Lung (tissue), 17 donors: ENCODE measurements at places on chromosomes 1 and 21.

DNA sequence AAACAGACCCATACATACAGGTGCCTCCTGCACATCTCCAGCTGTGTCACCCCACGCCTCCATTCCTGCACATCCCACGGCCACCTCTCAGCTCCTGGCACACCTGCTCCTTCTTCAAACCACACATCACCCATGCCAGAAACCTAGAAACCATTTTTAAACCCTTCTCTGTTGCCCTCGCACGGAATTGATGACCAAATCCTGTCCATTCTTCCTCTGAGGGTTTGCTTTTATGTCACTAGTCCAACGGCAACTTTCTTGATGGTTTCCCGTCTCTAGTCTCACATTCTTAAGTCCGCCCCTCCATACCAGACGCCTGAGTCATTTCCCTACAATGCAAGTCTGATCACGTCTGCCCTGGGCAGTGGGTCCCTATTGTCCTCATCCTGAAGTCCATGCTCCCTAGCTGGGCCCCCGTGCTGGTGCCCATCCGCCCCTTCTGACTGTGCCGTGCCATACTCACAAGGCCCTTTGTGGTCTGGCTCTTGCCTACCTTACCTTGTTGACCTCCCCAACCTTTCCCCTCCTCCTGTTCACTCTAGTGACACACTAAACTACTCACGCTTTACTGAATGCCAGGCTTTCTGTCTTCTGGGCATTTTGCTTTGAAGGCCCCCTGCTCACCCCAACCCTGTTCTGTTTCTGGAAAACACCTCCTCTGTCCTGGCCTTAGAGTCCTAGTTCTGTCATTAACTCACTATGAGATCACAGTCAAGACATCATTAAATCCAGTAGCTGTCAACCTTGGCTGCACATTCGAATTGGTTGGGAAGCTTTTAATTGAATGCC, 17.6 kb downstream of the SLC2A1 start:
- H3K4me1 ChIP-seq: peaks cover 62% of the 10 kb centered on the region
- no peak overlapping the region for H3K4me3 ChIP-seq
- H3K36me3 ChIP-seq: no peaks in the 10 kb centered on the region
- DNase-seq: no peak
- peak overlapping the region; percentile 82 for H3K27ac ChIP-seq

GRCh38 chr1:156468693-156469345, 31.8 kb downstream of the MEF2D start:
- no peaks in the 10 kb centered on the region for H3K4me1 ChIP-seq
- no peak overlapping the region for H3K4me3 ChIP-seq
- H3K27ac ChIP-seq: no peak overlapping the region
- no peaks in the 10 kb centered on the region for H3K27me3 ChIP-seq
- H3K36me3 ChIP-seq: peaks cover 20% of the 10 kb centered on the region
- DNase-seq: no peak

GRCh38 chr1:94565901-94566300, 24.3 kb upstream of the F3 start:
- H3K27ac ChIP-seq: no peak overlapping the region
- H3K36me3 ChIP-seq: no peaks in the 10 kb centered on the region
- H3K4me1 ChIP-seq: no peaks in the 10 kb centered on the region
- no peaks in the 10 kb centered on the region for H3K27me3 ChIP-seq

GRCh38 chr21:44869781-44870747, 3.4 kb downstream of the PTTG1IP start:
- H3K27me3 ChIP-seq: no peaks in the 10 kb centered on the region
- H3K4me3 ChIP-seq: no peak overlapping the region
- peaks cover 4% of the 10 kb centered on the region for H3K36me3 ChIP-seq
- peak overlapping the region; percentile 93 for H3K27ac ChIP-seq

GRCh38 chr1:152000964-152001630, 7.4 kb upstream of the S100A10 start:
- no peak for DNase-seq
- H3K36me3 ChIP-seq: no peaks in the 10 kb centered on the region
- no peak overlapping the region for H3K27ac ChIP-seq
- H3K4me1 ChIP-seq: no peaks in the 10 kb centered on the region
- H3K4me3 ChIP-seq: no peak overlapping the region

DNA sequence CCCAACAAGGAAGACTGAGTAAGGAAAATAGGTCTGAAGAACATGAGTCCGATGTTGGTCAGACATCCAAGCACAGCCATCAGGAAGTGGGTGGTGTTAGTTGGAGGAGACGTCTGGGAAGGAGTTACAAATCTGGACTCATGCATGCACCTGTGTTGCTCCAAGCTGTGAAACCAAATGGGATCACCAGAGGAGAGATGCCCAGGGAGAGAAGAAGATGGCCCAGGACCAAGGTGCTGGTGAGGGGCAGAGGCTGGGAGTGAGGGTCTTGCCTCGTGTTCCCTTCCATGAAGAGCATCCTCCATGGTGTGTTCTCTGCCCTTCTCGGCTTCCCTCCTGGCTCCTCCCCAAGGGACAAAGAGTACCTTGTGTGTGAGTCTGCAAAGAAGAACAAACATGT, 405.6 kb downstream of the NPHP4 start:
- H3K27me3 ChIP-seq: no peaks in the 10 kb centered on the region
- H3K4me3 ChIP-seq: no peak overlapping the region
- no peak overlapping the region for H3K27ac ChIP-seq
- H3K4me1 ChIP-seq: no peaks in the 10 kb centered on the region
- H3K36me3 ChIP-seq: no peaks in the 10 kb centered on the region
- DNase-seq: no peak

DNA sequence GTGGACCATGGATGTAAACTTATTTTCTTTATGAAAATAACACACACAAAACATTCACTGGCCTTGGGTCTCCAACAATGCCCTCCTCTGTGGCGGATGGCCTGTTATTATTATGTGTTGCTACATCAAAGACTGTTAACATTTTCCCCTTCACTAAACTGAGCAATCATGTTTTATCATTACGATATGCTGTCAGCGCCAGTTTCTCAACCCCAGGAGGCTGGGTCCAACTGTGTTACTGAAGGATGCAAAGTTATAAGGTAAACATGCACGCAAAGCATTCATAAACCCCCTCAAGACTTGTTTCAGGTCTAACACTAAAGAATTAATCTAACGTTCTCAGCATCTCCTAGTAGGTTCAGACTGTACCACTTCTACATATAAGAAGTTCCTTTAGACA, 6.0 kb upstream of the DUSP10 start:
- no peak overlapping the region for H3K4me3 ChIP-seq
- H3K36me3 ChIP-seq: no peaks in the 10 kb centered on the region
- no peak overlapping the region for H3K27ac ChIP-seq
- DNase-seq: peak; percentile 36

DNA sequence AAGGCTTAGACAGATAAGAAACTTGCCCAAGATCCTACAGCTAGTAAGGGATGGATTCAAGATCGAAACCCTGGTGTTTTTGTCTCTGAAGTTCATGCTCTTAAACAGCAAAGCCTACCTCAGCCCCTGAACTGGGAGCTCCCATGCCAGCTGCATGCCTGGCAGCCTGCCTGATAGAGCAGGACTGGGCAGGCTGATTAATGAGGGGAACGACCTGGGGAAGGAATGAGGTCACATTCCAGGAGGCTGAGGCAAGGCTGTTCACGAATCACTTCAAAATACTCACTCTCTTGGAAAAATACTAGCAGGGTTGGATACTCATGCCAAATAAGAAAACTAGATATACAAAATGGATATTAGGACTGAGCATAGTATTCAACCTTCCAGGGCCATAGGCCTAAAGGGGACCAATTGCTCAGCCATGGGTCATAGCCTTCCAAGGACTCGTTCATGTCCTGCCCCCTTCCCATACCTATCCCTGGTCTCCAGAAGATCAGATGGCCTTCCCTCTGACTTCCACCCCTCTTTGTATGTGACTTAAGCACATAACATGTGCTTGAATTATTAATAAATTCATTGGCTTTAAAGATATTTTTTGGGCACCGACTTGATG, 15.6 kb upstream of the TACSTD2 start:
- peak; percentile 59 for DNase-seq
- no peak overlapping the region for H3K27ac ChIP-seq
- H3K4me3 ChIP-seq: no peak overlapping the region

DNA sequence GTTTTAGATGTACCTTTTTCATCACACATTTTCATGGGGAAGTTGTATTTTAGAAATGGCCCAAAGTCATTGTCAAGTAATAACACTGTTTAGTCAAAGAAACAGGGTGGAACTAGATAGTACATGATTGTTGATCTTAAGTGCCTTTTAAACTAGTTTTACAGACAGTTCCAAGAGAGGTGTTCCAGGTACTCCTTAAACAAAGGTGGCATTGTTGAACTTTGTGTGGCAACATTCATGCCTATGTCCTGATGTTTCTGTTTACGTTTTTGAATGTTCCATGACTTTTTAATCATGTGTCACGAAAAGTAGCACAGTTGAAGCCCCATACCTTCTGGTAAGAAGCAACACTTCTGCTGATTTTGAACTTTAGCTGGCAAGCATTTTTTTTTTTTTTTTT, 9.1 kb upstream of the SH3D21 start:
- H3K4me3 ChIP-seq: no peak overlapping the region
- H3K36me3 ChIP-seq: peaks cover 29% of the 10 kb centered on the region
- DNase-seq: no peak

DNA sequence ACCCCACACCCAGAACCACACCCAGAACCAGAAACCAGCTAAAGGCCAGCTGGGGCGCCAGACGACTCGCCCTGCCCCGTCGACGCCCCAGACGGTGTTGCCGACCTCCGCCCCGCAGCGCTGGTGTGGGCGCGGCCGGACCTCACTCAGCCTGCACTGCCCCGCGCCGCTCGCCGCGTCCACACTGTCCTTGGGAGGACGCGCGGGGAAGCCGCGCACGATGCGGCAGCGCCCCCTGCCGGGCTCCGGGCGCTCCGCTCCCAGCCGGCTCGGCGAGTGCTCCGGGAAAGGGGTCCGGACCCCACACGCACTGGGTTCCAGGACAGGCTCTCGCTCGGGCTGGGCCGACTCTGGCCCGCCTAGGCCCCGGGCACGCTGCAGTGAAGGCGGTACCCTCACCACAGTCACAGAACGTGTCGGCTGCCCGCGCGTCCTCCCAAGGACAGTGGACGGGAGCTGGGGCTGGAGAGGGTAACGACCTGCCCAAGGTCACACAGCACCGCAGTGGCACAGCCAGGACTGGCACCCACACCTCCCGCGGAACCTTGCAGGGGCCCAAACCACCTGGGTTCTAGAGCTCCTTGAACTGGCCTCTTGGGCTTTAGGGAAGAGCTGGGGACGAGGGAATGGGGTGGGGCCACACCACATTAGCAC, 90.2 kb downstream of the DMRTA2 start:
- H3K4me1 ChIP-seq: no peaks in the 10 kb centered on the region
- no peaks in the 10 kb centered on the region for H3K36me3 ChIP-seq
- H3K4me3 ChIP-seq: peak overlapping the region; percentile 17

DNA sequence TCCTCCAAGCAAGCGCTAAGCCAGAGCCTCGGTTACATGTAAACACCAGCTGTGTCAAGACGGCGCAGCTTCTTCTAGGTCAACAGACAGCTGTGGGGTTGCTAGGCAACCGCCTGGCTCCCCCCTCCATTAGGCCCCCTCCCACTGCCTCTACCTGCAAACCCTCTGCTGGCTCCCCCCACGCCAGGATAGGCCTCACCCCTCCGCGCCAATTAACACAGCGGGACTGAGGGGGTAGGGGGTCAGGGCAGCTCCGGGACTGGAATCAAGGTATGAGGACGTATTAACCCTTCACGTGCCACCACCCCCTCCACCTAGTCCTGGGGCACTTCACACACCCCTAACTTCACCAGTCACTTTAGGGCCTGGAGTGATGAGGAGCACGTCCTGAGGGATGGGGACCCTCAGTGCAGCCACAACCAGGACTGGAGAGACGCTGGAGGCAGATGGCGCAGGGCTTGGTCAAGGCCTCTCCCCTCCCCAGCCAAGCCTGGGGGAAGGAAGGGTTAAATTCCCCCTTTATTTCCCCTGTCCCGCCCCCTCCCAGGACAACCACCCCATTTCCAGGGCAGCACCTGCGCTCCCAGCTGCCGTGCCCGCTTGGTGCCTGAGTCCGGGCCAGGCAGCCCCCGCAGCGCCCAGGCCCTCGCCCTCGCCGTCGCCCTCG, 37.4 kb upstream of the WASF2 start:
- peaks cover 45% of the 10 kb centered on the region for H3K4me1 ChIP-seq
- H3K36me3 ChIP-seq: no peaks in the 10 kb centered on the region
- peak; percentile 94 for DNase-seq
- H3K27me3 ChIP-seq: no peaks in the 10 kb centered on the region
- peak overlapping the region; percentile 89 for H3K27ac ChIP-seq
- H3K4me3 ChIP-seq: no peak overlapping the region

- H3K36me3 ChIP-seq: peaks cover 30% of the 10 kb centered on the region
- no peak for DNase-seq
- no peak overlapping the region for H3K4me3 ChIP-seq
Observed at GRCh38 chr1:11948822-11949458, 14.4 kb downstream of the PLOD1 start.

DNA sequence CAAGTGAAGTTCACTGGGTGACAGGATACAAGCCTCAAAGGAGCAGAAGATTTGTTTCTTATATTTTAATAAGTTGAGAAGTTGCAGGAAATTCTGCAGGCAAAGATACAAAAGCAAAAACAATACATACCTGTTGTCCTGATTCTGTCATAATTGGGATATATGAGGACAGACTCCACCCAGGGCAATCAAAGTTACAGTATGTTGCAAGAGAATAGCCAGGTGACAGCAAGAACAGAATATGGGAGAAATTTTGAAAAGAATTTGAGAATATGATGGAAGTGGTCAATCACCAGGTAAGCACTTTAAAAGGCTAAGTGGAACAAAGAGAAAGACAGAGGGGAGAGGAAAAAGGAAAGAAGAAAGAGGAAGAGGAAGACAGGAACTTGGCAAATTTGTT, 607.6 kb upstream of the ADGRL4 start:
- no peaks in the 10 kb centered on the region for H3K4me1 ChIP-seq
- no peak for DNase-seq
- H3K27me3 ChIP-seq: no peaks in the 10 kb centered on the region
- no peak overlapping the region for H3K27ac ChIP-seq
- no peak overlapping the region for H3K4me3 ChIP-seq

DNA sequence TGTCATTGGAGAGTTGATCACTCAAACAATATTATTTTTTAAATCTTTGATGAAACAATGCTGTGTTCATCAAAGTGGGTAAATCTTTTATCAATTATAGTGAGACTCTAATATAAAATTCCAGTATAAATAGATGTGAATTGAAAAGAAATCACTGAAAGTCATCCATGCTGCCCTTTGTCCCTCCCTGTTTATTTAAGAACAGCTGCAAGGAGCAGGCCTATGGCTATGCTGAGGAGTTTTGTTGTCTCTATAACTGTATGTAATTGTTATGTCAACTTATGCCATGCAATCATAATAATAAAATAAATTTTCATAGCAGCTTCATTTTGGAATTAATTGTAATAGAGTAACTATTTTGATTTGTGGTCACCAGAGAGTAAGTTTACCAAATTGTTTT, 1272.4 kb upstream of the ADGRL4 start:
- H3K27me3 ChIP-seq: no peaks in the 10 kb centered on the region
- H3K4me3 ChIP-seq: no peak overlapping the region
- no peaks in the 10 kb centered on the region for H3K36me3 ChIP-seq

GRCh38 chr1:184965439-184965838, 8.9 kb downstream of the NIBAN1 start:
- no peak for DNase-seq
- no peaks in the 10 kb centered on the region for H3K27me3 ChIP-seq
- no peaks in the 10 kb centered on the region for H3K4me1 ChIP-seq
- H3K4me3 ChIP-seq: no peak overlapping the region
- H3K36me3 ChIP-seq: no peaks in the 10 kb centered on the region

- no peak overlapping the region for H3K4me3 ChIP-seq
- H3K27me3 ChIP-seq: no peaks in the 10 kb centered on the region
- no peak overlapping the region for H3K27ac ChIP-seq
Observed at GRCh38 chr1:7298749-7299151, 472.3 kb upstream of the VAMP3 start.

GRCh38 chr1:74943046-74943445, 191.1 kb upstream of the LHX8 start:
- DNase-seq: no peak
- H3K36me3 ChIP-seq: no peaks in the 10 kb centered on the region
- H3K4me1 ChIP-seq: no peaks in the 10 kb centered on the region
- no peaks in the 10 kb centered on the region for H3K27me3 ChIP-seq
- H3K4me3 ChIP-seq: no peak overlapping the region
